OCI-LY7 (cell line): ENCODE measurements at places on chromosomes 2 and 18. TPM values are rescaled to one million over a fixed set of nuclear protein-coding genes. Genes with fewer than 3 reads are reported as not detected.
A peak's percentile ranks its signal among the peaks of the same experiment; 100 is the strongest.

- DNase-seq = no peak
These were observed 107.0 kb downstream of the BCL2L11 start for GRCh38 chr2:111227716-111228141.

GRCh38 chr18:49227441-49228165 lies 232.8 kb downstream of the DYM start:
- DNase-seq = no peak

DNA sequence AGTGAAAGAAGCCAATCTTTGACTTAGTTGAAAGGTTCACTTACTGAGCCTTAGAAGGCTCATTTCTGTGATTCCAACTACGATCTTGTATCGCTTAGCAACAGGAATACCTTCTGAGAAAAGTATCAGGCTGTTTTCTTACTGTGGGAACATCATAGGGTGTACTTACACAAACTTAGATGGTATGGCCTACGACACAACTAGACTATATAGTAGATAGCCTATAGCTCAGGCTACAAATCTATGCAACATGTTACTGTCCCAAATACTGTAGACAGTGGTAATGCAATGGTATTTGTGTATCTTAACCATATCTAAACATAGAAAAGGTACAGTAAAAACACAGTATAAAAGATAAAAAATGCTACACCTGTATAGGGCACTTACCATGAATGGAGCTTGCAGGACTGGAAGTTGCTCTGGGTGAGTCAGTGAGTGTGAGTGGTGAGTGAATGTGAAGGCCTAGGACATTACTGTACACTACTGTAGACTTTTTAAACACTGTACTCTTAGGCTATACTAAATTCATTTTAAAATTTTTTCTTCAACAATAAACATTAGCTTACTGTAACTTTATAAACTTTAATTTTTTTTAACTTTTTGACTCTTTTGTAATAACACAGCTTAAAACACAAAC lies 148.8 kb upstream of the STON1 start:
- DNase-seq = no peak

GRCh38 chr2:63861220-63861822 lies 19.6 kb downstream of the UGP2 start:
- DNase-seq = peak; percentile 80

GRCh38 chr18:60445341-60445740 lies 72.8 kb upstream of the MC4R start:
- no peak for DNase-seq

GRCh38 chr18:7512990-7513389 lies 54.1 kb upstream of the PTPRM start:
- no peak for DNase-seq

DNA sequence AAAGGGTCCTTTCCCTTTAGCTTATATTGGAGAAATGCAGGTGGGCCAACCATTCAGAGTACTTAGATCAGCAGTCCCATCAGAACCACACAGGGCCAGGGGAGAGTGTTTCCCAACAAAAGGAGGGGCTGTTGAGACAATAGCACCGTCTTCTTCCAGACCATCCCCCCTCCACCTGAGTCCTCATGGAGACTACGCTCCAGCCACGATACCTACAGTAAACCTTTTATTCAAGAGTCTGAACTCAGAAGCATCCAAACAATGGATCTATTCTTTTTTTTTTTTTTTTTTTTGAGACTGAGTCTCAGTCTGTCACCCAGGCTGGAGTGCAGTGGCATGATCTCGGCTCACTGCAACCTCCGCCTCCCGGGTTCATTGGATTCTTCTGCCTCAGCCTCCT lies 25.7 kb upstream of the ZNF532 start:
- DNase-seq = no peak

GRCh38 chr2:214322662-214323061 lies 88.2 kb upstream of the VWC2L start:
- no peak for DNase-seq

CREG2 gene
- not detected in 2 replicates for total RNA-seq

GCG gene
- total RNA-seq = not detected in 2 replicates

ANKRD30BL gene
- total RNA-seq = 0.79 TPM in 1 of 2 replicates, not detected in the other

SAG gene
- total RNA-seq = not detected in 2 replicates

IL18R1 gene
- total RNA-seq = not detected in 2 replicates

DNPEP gene
- total RNA-seq = 54.2 and 63.6 TPM in 2 replicates

CAVIN2 gene
- 0.10 TPM in 1 of 2 replicates, not detected in the other for total RNA-seq

PROM2 gene
- total RNA-seq = 1.2 TPM in 1 of 2 replicates, not detected in the other

GAREM1 gene
- total RNA-seq = 1.0 and 2.4 TPM in 2 replicates

DHRS9 gene
- total RNA-seq = 0.59 TPM in 1 of 2 replicates, not detected in the other
